ENCODE measurements at places on chromosomes 6 and 20.

DNA sequence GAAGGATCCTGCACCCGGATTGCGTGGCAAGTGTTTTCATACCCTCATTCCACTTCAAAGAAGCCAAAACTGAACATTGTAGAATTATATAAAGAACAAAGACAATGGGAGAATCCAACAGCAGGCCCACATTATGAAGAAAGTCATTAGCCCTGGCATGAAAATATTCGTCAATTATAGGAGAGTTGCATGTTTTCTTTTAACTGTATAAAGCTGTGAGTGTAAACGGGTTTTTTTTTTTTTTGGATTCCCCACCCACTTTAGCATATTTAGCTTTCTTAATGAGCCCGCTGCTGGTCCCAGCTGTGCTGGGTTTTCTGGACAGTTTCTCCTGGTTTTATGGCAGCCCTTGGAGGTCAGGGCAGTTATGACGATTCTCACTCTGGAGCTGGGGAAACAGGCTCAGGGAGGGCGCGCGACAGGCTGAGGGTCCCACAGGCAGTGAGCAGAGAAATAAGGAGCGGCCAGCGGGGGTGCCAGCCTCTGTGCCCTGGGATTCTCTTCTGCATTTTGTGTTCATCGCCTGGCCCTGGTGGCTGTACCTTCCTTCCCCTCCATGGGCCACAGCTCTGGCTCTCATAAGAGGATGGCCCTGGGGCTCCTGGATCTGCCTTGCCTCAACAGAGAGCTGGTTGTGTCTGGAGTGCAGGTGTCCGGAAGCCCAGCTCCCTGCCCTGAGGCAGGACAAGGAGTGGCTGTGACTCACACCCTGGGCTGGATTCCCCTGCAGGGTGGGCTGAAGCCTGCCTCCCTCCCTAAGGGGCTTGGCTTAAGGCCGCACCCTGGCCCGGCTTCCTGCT, 24.1 kb upstream of the SULF2 start:
- DNase-seq = no peak

- DNase-seq = no peak
Measured at GRCh38 chr6:113626475-113626874, 230.7 kb upstream of the MARCKS start.

GRCh38 chr6:89120371-89120770, 2.5 kb upstream of the SRSF12 start:
- DNase-seq = no peak

- DNase-seq = no peak
Measured at GRCh38 chr20:35238170-35238569, 11.7 kb downstream of the MMP24 start.
